ENCODE measurements at places on chromosomes 6 and 20. TPM values are rescaled to one million over a fixed set of nuclear protein-coding genes. Genes with fewer than 3 reads are reported as not detected.

Gene CLDN20
- 1.1 TPM for polyA plus RNA-seq

DNA sequence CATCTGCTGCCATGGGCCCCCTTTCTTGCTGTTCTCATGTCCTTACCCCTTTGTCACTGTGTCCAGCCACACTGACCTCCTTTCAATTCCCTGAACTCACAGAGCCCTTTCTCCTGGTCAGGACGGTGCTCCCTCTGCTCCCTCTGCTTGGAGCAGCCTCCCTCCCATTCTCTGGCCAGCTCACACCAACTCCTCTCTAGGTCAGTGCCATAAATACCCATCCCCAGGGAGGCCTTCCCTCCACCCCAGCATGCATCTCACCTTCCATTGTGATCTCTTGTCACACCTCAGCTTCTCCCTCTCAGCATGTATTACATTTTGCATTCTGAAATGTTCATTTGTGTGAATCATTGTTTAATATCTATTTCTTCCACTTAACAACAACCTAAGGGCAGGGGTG is 86.4 kb upstream of the PRND start:
- DNase-seq, result no peak

GRCh38 chr6:291697-292505 is at the start of gene DUSP22:
TSS of gene DUSP22 (plus strand) at chr6:292487. CDS start at chr6:292540, 53 bp downstream.
- peak; percentile 67 for DNase-seq

- no peak for DNase-seq
These were observed 6.6 kb downstream of the GMPR start for GRCh38 chr6:16244869-16245451.

DNA sequence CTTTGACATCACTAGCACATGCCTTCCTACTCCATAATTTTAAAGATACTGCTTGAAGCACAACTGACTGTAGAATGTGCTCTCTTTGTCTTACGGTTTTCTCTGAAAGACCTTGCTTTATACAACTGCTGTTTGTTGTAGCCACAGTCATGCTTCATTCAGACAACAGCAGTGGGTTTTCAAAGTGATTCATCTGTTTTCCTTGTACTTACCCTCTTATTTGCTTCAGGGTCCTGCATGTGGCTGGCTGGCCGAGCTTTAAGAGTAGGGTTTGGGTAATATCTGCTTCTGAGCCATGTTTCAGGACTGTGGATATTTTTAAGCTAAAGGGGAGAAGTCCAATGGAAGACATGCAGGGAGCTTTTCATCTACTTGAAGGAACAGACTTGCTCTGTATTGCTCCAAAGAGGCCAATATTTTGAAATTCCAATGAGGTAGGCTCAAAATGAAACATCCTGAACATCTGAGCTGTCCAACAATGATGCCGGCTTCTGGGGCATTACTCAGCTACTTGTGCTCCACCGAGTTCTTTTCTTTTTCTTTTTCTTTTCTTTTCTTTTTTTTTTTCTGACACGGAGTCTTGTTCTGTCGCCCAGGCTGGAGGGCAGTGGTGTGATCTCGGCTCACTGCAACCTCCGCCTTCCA is 160.2 kb upstream of the SGK1 start:
- DNase-seq, result no peak

- DNase-seq, result no peak
These were observed 23.7 kb upstream of the SLC23A2 start for GRCh38 chr20:5024982-5025381.

DNA sequence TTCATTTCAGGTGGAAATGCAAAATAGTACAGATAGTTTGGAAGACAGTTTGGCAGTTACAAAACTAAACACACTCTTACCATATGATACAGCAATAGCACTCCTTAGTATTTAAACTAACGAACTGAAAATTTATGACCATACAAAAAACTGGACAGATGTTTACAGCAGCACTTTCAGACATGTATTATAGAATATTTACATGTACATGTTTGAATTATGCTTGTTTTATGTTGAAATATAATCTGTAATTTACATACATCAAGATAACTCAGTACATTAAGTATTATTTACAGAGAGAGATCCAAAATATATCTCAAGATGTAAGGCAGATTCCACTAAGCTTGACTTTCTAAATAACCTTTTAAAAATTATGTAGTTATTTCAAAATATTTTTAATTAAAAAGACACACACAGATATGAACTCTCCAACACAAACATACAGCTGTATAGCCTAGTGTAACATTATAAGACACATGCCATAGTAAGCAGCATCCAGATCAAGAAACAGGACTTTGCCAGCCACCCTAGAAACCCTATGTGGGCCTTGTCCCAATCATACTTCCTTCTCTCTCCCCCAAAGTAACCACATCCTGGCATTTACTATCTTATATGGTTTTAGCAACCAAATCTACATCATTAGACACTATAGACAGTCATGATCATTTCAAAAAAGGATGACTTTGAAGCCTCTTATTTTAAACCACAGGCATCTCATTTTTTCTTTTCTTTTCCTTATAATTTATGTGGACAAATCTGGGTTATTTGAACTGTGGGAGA is 82.2 kb downstream of the MAN1A1 start:
- no peak for DNase-seq

- DNase-seq, result no peak
These were observed 10.1 kb upstream of the C20orf204 start for GRCh38 chr20:64025826-64026412.

Gene ANKRD66
- polyA plus RNA-seq, result 0.26 TPM

Gene C6orf141
- 4.0 TPM for polyA plus RNA-seq

- DNase-seq, result peak; percentile 7
These were observed 955.2 kb upstream of the EYS start for GRCh38 chr6:66662196-66662595.

DNA sequence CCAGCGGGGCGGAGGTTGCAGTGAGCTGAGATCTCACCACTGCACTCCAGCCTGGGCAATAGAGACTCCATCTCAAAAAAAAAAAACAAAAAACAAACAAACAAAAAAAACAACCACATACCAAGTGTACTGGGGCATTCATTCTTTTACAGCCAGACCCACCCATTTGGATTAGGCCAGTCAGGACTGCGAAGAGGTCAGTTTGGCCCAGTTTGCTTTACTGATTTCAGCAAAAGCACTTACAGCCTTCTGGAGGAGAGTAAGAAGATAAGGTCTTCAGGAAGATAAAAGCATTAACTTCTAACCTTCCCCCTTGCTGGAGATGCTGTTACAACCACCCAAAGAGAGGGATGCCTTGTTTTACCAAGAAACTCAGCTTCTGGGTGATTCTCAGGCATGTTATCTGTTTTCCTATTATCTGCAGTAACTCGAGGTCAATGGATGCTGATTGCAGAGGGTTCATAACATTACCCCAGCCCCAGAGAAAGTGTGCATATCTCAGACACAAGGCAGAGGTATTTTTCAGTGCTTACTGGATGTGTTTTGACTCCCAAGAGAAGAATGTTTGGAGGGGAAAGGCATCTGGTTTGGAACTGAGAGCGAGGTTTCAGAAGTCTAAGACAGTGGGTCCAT is 118.9 kb downstream of the RIN2 start:
- DNase-seq, result no peak

Gene PDCD2
- 45.8 TPM for polyA plus RNA-seq

- no peak for DNase-seq
These were observed 3.9 kb downstream of the NPEPL1 start for GRCh38 chr20:58696411-58696961.

DNA sequence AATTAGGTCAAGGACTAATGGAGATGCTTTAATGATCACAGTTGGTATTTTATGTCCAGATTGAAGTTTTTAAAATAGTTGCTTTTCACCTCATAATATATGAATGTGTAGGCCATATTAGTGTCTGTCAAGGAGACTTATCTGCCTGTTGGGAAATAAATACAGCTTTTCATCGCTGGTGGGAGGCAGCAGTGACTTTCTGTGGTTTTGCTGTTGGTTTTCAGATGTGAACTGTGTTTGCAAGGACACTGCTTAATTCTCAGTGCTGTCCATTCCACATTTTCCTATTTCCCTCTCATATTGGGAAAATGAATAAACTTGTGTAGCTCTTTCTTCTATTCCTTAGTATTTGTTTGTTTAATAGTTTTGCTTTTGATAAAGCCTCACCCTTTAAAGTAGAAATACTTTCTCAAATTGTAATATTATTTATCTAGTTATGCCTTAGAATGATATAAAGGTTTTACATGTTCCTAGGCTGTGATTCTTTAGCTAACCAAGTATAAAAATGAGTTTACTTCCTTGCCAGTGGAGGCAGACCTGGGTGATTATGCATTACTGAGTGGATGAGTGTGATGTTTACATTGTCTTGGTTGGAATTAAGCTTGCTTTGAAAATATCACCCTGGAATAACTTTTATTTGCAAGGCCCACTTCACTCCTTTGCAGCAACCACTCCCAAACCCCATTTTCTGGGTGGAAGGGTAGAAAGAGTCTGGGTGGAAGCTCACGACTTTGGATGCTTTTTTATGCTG is 3.3 kb downstream of the PLCB4 start:
- no peak for DNase-seq

Gene ZSCAN31
- polyA plus RNA-seq, result 6.8 TPM

Gene BPIFB2
- not detected for polyA plus RNA-seq

DNA sequence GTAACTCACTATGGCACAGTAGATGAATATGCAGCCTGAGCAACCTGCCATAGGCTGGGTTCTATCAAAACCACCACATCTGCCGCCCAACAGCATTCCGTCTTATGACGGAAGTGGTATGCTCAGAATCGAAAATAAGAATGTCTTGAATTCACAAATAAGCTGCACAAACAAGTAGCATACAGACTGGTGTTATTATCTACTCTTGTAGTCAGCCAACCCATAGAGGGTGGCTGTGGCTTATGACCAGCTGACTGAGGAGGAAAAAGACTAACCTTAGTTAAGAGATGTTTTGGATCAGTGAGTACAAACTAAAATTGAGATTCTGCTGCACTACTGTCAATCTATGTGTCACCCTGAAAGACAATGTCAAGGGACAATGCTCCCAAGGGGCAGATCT is 1255.1 kb upstream of the EYS start:
- no peak for DNase-seq

- no peak for DNase-seq
These were observed 215.0 kb downstream of the SYNDIG1 start for GRCh38 chr20:24684421-24684871.

DNA sequence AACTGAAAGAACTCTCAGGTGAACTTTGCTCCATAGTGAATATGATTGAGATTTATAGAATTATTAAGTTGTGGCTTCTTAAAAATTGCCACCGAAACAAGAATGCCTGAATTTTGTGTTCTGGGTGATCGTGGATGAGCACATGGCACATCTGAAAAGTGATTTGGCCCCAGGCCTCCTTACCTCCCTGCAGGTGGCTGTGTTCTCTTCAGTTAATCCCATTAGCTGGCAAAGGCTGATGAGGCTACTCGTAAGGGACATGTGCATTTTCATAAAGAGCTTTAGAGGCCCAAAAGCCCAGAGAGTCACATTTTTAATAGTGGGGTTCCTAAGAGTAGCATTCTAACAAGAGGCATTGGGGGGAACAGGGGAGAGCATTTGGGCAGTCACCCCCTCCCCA is 22.6 kb downstream of the GNAS start:
- DNase-seq, result no peak

GRCh38 chr6:106637717-106638341 is 8.5 kb downstream of the QRSL1 start:
- DNase-seq, result no peak

Gene RIPOR3
- 10.5 TPM for polyA plus RNA-seq

DNA sequence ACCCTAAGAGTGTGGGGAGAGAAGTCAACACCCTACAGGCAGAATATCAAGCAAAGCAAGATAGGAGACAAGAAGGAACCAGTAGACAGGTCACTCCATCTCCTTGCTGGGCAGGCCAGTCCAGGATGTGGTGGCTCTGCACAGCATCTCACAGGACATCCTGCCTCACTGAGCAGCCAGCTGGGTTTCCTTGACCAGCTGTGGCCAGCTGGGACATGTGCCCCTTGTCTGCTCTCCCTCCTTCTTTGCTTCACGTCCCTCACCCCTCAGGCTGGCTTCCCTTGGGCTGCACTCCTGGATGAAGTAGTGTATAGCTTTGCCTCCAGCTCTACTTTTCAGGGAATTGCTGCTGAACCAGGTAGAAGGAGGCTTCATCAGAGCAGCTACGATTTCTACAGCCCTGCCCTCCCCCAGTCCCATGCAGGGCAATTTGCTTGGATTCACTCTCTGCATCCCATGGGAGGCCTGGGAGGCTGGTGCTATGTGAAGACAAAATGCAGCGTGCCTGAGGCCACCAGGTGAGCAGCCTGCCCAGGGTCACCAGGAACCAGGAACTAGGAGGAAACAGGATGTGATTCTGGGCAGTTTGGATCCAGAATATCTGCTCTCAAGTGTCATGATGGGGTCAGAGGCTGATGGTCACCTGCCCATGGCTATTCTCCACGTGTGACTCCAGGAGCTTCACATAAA is 110.0 kb upstream of the PMEPA1 start:
- no peak for DNase-seq

Gene RHAG
- 3.4 TPM for polyA plus RNA-seq

Gene RAET1L
- polyA plus RNA-seq, result 0.72 TPM

- DNase-seq, result peak; percentile 68
These were observed 11.0 kb downstream of the TSPYL1 start for GRCh38 chr6:116268589-116269293.

GRCh38 chr6:147065786-147066185 is 138.4 kb upstream of the STXBP5 start:
- DNase-seq, result no peak

DNA sequence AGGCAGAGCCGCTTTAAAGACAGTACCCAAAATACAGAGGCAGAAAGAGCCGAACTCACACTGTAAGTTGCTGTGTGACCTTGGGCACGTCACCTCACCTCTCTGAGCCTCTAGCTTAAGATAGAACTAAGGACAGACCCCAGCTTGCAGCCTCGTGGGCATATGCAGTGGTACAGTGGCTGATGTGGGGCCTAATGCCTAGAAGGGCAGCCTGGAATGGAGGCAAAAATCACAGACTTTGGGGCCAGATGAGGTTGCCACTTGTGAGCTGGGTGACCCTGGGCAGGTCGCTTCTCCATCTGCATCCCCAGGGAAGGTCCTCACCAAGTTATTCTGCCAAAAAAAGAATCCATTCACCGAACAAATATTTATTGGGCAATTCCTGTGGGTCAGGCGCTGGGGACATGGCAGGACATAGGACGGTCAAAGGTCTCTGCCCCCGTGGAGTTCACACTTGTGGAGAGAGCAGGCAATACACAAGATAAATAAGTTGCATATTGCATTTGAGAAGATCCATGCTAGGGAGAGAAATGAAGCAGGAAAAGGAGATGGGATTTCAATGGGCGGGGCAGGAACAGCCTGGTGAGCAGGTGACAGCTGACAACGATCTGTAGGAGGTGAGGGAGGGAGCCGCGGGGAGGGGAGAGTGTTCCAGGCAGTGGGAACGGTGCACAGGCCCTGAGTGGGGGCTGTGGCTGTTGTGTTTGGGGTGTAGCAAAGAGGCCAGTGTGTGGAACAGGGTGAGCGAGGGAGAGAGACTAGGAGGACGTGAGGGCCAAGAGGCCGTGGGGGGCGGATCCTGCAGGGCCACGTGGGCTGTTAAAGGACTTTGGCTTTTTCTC is 115.2 kb downstream of the CEBPB start:
- DNase-seq, result no peak

DNA sequence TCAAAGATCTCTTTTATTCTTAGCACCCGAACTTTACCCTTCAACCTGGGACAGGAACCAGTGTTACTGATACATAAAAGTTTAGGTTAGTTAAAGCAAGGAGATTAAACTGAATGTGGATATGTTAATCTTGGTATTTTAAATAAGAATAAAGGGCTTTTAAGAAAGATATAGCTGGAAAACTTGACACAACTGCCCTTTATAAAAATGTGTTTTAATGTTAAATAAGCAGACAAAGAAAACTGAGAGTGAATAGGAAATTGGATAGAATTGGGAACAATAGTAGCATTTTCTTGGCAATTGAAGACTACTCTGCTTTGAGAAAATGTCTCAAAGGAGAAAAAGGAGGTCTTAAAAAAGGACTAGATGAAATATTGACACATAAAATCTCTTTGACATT is 45.9 kb upstream of the CRISP1 start:
- no peak for DNase-seq

Gene EYS
- polyA plus RNA-seq, result 0.80 TPM
